NCI-H1694 (cell line): ENCODE measurements at places on chromosomes 1 and 21.

DNA sequence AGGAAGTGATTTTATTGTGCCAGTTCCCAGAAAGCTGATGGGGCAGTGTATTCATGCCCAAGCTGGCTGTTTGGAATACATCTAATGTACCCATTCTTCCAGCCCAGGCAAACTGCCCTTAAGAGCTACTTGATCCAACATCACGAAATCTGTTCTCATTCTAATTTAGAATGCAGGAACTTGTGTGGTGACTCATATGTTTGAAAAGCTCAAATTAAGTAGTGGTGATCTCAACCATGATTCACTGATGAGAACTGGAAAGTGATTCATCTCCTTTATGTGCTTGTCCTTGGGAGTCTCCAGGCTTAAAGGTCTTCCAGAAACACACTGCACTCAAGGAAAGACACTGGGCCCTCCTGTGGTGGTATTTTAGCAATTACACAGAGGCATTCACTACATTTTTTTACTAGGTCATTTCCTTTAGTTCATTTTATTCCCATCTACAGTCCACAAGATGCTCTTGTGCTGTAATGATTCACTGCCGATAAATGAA lies 65.4 kb downstream of the RPE65 start:
- DNase-seq, result no peak

DNA sequence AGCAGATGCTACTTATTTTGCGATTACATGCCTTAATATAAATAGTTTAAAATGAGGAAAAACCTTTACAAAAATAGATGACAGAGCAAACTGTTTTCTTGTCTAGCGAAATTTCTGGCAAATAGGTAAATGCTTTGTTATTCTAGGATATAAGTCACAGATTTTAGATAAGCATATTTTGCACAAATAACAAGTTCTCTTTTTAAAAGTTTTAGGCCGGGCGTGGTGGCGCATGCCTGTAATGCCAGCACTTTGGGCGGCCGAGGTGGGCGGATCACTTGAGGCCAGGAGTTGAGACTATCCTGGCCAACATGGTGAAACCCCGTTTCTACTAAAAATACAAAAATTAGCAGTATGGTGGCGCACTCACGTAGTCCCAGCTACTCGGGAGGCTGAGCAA lies 20.3 kb upstream of the ERRFI1 start:
- DNase-seq, result no peak

GRCh38 chr1:187716160-187716559 lies 887.4 kb downstream of the PLA2G4A start:
- DNase-seq, result no peak

DNA sequence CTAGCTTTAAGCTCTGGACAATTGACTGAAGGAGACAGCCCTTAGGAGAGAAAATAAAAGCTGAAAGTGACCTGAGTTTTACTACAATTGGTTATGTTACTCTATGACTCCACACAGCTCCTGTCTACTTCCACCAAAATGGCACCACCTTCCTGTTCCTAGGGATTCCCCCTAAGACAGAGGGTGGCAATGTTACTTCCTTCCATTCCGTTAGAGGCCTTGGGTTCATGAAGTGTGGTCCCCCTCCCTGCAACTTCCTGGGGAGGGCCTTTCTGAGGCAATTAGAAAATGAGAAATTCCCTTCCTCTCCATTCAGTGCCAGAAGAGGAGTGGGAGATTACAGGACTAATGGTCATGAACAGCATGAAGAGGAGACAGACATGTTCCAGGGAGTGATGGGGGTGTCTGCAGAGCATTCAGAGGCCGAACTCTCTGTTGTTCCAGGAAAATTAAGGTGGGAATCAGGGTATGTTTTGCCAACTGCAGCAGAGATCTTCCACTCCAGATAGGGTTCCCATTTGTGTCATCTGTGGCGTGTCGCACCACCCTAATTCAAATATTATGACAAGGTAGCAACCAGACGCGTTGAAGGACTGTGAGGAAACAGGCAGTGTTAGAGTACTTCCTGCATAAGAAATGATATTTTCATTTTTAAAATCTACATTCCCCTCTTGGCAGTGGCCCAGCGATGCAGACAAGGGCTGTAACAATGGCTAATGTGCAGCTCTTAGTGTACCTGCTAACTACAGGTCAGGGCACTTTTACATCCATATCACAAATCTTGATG lies 53.1 kb upstream of the TRIM67 start:
- no peak for DNase-seq

DNA sequence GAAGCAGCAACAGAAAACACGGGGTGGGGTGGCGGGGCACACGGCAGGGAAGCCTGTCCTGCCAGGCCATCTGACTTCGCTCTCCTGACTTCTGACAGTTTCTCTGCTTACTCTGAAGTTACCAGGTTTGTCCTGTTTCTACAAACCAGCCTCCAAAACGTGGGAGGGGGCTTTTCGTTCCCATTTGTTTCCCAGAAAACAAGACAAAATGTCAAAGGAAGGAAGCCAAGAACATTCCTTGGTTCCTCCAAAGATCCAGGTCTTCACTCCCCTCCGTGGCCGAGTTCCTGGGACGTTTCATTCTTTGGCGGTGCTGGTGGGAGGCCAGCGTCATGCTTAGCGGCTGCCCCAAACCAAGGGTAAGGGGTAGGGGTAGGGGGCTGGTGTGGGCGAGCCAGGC lies 49.6 kb downstream of the MEGF6 start:
- no peak for DNase-seq

DNA sequence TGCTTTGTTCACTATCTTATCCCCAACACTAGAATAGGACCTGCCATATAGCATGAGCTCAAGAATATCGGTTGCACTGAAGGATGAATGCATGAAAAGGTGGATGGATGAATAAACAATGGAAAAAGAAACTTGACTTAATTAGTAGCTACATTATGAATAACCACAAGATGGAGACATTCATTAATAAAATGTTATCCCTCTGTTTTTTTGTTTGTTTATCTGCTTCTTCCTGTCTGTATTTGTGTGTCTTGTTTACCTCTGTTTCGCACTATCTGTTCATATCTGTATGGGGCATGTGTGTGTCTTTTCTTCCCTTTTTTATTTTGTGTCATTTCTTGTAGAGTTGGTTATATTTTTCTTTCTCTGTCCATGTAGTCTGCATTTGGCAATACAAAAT lies 1.1 kb upstream of the OR14I1 start:
- DNase-seq, result no peak

GRCh38 chr1:52365071-52365745 lies 797 bp downstream of the CC2D1B start:
- DNase-seq, result no peak

- no peak for DNase-seq
Observed at GRCh38 chr1:187013582-187014200, 184.9 kb downstream of the PLA2G4A start.

- no peak for DNase-seq
Observed at GRCh38 chr21:43632373-43632905, 26.8 kb downstream of the HSF2BP start.

- no peak for DNase-seq
Observed at GRCh38 chr1:40423264-40423642, 27.0 kb upstream of the ZFP69B start.

GRCh38 chr1:222653178-222653827 lies 35.4 kb downstream of the MIA3 start:
- no peak for DNase-seq

- no peak for DNase-seq
Observed at GRCh38 chr1:24084050-24084449, 27.9 kb downstream of the MYOM3 start.

GRCh38 chr1:44565259-44565750 lies 109.0 kb downstream of the TMEM53 start:
- no peak for DNase-seq

GRCh38 chr1:195462646-195463045 lies 1145.6 kb downstream of the KCNT2 start:
- no peak for DNase-seq

DNA sequence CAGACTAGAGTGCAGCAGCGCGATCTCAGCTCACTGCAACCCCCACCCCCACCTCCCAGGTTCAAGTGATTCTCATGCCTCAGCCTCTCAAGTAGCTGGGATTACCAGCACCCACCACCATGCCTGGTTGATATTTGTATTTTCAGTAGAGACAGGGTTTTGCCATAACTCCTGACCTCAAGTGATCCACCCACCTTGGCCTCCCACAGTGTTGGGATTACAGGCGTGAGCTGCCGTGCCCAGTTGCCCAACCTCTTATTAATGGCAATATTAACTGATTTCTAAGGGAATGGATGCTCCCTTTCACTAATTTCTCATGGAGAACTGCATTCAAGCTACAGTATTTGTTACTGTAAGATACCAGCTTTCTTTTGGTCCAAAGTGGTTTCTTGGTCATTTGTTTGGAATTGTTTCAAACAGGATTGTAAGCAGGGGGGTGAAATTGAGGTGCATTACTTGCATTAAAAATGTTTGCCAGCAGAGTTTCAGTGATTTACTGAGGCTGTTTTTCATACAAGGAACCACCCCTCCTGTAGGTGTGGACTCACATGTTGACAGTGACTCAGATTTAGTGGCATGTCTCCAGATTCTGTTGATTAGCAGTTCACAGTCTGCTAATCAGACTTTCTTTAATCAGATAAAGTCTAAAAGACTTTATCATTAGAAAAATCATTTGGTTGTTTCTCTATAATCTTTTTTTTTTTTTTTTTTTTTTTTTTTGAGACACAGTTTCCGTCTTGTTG lies 3.9 kb upstream of the TGFBR3 start:
- no peak for DNase-seq

DNA sequence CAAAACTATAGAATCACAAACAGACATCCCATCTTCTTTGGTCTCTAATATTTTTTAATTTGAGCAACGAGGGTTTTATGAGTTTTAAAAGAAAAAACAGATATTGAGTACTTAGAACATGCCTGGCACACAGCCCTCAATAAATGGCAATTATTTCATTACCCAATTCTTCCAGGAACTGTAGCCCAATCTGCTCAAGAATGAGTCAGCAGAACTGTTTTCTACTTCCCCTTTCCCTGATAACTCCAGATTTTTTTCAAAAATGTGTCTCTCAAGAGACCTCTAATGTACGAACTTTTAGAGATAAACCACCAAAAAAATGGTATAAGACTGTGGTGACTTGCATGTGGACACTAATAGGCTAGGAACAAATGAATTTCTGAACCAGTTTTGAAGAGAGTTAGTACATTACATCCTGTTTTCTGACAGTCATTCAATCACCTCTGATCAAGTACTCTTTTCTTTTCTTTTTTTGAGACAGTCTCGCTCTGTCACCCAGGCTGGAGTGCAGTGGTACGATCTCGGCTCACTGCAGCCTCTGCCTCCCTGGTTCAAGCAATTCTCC lies 11.5 kb downstream of the ABL2 start:
- no peak for DNase-seq

DNA sequence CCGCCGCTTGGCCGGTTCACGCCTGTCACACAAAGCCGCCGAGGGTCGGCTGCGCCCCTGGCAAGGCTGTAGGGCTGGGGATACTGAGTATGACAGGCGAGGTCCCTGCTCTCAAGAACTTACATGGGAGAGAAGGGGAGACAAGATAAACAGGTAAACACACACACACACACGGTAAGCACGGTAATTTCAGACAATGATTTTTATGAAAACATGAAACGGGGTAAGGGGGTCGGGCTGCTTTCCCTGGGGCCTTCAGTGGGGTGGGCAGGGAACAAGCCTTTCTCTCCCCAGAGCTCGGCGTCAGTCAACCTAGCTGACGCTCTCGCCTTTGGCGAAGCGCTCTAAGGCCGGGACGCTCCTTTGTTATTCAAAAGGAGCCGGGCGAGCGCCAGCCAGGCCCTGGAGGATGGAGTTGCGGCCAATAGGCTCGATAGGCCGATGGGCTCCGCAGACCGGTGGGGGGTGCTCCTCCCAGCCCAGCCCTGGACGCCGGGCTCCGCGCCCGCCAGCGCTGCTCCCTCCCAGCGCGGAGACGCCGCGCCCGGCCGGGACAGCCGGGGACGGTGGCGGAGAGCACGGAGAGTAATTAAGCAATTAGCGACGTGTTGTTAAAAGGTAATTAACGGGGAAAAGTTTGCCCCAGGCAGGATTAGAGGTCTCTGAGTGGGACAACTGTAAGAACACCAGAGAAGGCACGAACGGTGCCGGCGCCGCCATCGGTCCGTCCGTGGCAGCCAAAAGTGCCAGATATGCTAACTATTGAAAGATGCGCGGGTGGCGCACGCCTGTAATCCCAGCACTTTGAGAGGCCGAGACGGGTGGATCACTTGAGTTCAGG lies 950 bp upstream of the INKA2 start:
- DNase-seq, result peak; percentile 66

- no peak for DNase-seq
Observed at GRCh38 chr1:47569681-47570470, 132.0 kb downstream of the FOXD2 start.

DNA sequence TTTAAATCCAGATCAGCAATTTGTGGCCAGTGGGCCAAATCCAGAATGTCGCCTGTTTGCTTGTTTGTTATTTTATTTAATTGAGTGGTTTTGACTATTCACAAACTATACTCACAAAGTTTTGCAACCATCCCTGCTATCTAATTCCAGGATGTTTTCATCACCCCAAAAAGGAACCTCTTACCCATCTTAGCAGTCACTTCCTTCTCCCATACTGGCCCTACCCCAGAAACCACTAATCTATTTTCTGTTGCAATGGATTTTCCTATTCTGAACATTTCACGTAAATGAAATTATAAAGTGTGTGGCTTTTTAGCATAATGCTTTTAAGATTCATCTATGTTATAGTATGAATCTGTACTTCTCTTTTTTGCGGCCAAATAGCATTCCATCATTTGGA lies 41.3 kb downstream of the WDTC1 start:
- DNase-seq, result no peak

- peak; percentile 52 for DNase-seq
Observed at GRCh38 chr1:27102707-27103468, 52.0 kb downstream of the SLC9A1 start.

GRCh38 chr1:186739515-186739914 lies 59.3 kb upstream of the PTGS2 start:
- no peak for DNase-seq
